Stimulated activated CD8-positive, alpha-beta memory T cell treated with anti-CD3 and anti-CD28 coated beads, Interleukin-4, amount 100 ng/mL, for 1 hour (primary cell): ENCODE measurements at places on chromosomes 1 and 21.

- DNase-seq, result no peak
Observed at GRCh38 chr1:107669996-107670395, 295.0 kb downstream of the VAV3 start.

DNA sequence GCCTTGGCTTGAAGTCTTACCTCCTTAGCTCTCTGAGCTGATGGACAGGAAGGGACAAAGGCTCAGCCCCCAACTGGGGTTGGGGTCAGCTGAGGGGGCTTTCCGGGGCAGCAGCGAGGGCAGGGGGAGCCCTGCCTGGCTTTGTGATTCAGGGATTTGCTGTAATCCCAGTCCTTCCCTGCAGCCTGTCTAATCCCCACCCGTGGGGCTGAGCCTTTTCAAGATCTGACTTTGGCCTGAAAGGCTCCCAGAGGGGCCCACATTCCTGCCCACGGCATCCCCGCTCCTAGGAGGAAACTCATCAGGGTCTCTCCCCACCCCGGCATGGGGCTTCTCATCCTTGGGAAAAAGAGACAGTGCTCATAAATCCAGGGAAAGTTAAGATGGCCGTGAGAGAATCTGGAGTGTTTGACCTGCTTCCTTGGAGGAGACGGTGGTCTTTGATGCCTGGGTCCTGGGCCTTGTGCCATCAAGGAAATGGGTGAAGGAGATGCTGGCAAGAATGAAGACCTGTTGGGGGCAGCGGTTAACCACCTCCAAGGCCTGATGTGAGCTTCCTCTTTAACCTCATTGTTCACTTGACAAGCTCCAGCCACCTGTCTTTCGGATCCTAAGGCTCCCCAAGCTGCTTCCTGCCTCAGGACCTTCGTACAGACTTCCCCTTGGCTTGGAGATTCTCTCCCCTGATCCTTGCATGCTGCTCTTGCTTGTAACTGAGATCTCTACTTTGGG is 83.1 kb upstream of the WNT4 start:
- no peak for DNase-seq

DNA sequence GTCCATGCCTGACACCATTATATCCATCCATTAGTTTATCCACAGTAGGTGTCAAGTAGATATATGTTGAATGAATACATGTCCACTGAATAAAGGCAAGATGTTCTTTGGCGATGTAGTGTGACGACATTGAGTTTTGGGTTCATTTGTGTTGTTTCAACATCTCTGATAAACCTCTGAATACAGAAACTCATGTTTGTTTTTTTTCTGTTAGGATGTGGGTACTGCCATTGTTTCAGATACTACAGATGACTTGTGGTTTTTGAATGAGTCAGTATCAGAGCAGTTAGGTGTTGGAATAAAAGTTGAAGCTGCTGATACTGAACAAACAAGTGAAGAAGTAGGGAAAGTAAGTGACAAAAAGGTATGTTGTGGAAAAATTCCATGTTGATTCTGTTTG is 28.1 kb downstream of the MDM4 start:
- no peak for DNase-seq

DNA sequence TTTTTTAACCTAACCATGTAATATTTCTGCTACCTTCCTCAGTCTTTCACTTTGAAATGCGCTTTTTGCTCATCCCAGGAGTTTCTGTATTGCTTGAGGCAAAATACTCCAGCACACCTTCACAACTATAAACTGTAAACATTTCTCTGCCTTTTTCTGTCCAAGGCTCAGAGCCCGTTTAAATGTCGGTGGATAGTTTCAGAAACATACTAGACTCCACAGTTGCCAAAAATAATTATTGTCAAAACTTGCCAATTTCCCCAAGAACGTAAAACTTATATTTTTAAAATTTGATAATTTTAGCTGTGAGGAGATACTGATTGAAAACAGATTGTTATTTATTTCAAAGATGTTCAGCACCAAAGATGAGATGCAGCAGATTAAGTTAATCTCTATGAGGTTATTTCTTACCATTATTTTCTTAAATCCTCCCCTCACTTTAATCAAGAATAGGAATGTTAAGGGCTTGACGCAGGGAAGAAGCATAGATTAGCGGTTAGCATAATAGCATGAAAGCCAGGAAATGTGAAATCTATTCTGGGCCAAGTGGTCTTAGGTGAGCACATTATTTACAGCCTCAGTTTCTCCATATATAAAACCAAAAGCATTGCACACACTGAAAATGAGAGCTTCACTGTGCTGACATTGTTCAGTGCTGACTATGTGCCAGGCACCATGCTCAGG is 91.5 kb upstream of the ESRRG start:
- DNase-seq, result no peak

DNA sequence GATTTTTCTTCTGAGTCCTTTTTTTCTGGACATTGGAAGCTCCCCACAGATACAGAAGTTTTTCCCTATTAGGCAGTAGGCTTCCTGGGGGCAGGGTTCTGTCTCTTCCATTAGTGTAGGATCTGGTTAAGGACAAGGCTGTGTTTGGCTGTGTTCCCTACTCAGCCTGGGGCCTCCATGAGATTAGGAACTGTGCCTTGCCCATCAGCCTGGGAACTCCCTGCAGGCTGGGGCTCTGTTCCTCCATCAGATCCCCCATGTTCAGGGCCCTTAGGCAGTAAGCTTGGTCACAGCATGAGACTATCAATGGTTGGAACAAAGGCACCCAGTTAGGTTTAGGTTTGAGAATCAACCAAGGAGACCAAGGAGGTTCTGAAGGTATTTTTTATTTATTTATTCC is 22.7 kb downstream of the NAV1 start:
- DNase-seq, result no peak

GRCh38 chr1:38004284-38005108 is 818 bp downstream of the FHL3 start:
- no peak for DNase-seq

GRCh38 chr1:27519331-27520258 is 29.6 kb upstream of the WASF2 start:
- no peak for DNase-seq

- DNase-seq, result no peak
Observed at GRCh38 chr1:41482001-41482765, 2.3 kb downstream of the EDN2 start.

- DNase-seq, result no peak
Observed at GRCh38 chr1:10429868-10430215, 391 bp upstream of the CENPS start.

DNA sequence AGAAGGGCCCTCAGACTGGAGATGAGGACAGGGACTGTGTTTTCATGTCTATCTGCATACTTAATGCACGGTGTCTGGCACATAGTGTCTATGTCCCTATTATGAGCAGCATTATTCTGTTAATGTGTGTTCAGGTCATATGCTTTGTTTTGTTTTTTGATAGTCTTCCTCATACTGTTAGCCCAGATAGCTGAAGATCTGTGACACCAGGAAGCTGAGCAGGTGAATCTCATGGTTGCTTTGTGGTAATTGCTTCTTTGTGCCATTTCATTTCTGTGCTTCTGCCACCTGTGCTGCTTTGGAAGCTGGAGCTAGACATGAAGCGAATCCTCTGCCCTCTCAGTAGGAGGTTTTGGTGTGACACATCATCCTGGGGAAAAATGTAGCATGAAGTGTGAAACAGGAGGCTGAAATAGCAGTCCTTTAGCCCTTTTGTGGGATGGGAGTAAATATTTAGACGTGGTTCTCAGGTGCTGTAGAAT is 15.8 kb downstream of the SMAP2 start:
- DNase-seq, result no peak

DNA sequence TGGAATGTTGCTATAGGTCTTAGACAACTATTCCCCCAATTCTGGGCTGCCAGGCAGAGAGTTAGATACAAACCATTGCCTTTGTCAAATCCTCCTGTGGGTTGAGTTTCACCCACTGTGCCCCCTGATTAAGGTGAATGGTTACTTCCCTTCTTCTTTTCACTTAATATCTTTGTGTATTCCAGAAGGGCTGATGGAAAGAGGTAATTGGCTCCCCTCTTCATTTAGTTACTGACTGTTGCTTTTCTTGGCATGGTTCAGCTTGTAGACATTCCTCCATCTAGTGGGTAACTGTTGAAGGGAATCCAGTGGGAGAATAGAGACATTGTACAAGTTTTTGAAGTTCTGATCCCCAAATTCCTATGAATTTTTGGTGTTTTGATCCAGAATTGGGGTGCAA is 43.8 kb upstream of the MACF1 start:
- DNase-seq, result no peak

GRCh38 chr21:33901412-33902288 is 14.0 kb downstream of the ATP5PO start:
- DNase-seq, result no peak
